ENCODE measurements at places on chromosomes 7 and 10.

GRCh38 chr7:43441231-43442130, 141.4 kb upstream of the STK17A start:
- DNase-seq: no peak

GRCh38 chr7:107208563-107208962, 39.8 kb downstream of the HBP1 start:
- no peak for DNase-seq

GRCh38 chr7:155263581-155264143, 34.0 kb upstream of the INSIG1 start:
- no peak for DNase-seq

- DNase-seq: no peak
Measured at GRCh38 chr7:137975221-137975620, 26.7 kb downstream of the CREB3L2 start.

- no peak for DNase-seq
Measured at GRCh38 chr10:42654419-42654818, 16.0 kb upstream of the ZNF33B start.

GRCh38 chr10:132602614-132603013, 65.0 kb downstream of the INPP5A start:
- DNase-seq: no peak

- DNase-seq: no peak
Measured at GRCh38 chr10:11197266-11197712, 179.6 kb downstream of the CELF2 start.

- DNase-seq: no peak
Measured at GRCh38 chr7:87113077-87113476, 39.2 kb upstream of the DMTF1 start.

DNA sequence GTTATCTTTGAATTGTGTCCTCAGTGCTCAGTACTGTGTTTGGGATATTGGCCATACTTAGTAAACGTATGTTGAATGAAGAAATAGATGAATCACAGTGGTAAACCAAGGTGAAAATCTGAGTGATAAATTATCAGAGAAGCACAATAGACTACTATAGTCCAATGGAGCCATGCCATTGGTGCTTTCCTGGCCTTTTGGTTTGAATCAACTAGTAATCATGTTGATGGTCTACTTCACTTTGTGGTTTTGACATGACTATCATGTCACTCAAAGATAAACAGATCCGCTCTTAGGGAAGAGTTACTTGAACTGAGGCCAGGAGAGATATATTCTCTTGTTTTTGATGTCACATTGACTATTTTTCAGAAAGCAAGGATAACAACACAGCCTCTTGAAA, 86.1 kb upstream of the IGFBP3 start:
- DNase-seq: no peak

DNA sequence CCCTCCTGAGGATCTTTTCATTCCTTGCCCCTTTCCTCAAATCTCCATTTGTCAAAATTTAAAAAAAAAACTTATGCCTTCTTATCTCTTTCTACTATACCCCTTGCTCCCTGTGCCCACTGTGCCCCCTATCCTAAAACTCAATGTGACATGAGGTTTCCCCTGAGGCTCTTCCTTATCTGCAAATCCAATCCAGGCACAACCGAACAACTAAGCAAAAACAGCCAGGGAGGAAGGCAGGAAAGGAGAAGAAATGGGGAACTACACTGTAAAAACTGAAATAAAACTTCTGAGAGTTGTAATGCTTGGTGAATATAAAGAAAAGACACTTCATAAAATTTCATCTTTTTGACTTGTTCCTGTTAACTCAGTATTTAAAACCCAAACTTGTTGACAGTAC, 54.2 kb downstream of the CRPPA start:
- DNase-seq: no peak

DNA sequence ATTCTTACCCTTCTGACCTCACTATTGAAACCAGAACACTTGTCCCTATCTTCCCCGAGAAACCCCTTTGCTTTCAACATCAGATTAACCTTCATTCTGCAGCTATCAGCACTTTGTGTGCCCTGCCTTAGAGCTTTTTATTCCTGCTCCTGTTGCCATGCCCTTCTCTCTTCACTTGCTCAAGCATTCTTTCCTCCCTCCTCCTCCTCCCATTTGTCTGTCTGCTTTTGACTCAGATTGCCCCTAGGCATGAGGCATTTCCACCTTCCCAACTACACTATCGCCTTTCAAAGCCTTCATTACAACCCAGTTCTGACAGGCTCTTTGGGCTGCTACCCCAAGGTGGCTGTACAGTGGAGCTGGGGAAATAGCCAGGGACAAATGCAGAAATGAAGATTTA, 143.3 kb downstream of the SLC25A13 start:
- no peak for DNase-seq

DNA sequence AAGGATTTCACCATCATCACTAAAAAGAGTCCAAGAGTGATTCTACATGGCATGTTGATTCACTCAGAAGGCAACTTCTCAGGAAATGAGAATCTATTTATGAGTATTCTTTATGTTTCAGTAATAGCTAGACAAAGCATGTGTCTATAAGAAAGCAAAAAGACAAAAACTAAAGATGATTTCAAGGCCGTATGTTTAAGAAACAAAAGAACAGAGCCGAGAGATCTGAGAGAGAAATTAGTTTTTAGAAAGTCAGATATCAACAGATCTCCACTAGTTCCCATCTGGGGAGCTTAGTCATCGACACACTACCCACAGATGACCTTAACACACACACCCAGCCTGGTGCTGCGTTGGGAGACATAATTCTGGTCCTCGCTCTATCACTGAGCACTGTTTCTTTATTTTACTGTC, 21.0 kb downstream of the PIP4K2A start:
- DNase-seq: no peak

DNA sequence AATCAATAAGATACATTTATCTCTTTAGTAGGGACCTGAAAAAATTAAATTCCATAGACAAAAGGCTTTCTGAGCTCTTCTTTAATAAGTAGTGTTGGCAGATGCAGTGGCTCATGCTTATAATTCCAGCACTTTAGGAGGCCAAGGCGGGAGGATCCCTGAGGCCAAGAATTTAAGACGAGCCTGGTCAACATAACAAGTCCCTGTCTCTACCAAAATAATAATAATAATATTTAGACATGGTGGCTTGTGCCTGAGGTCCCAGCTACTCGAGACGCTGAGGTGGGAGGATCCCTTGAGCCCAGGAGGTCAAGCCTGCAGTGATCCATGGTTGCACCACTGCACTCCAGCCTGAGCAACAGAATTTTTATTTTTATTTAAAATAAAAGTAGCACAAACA, 280.8 kb downstream of the ADK start:
- DNase-seq: no peak

DNA sequence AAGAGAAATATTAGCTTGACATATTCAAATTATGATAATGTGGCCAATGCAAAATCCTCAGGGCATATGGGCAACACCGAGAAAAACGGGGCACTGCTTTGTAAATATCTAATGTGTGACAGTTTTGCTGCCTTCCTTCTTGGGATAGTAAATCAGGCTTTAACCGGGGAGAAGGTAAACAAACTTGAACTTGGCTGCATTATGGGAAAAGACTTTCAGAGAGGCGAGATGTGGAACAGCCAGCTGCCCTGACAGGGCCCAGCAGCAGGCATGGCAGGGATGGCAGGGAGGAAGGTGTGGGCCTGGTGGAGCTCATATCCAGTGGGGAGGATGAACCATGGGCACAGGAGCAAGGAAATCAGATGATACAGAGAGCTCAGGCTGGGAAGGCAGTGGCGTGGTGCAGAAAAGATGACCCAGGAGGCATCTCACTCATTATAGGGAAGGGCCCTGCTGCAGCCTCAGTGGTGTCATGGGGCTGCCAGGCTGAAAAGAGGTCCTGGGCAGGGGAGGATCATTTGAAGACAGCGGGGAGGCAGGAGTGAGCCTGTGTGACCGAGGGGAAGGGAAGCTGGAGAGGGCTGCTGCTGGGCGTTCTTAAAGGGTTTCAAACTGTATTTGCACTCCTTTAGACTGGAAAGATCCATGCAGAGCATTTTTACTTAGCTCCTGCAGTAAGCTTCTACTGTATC, 26.7 kb downstream of the CXCL12 start:
- DNase-seq: no peak

DNA sequence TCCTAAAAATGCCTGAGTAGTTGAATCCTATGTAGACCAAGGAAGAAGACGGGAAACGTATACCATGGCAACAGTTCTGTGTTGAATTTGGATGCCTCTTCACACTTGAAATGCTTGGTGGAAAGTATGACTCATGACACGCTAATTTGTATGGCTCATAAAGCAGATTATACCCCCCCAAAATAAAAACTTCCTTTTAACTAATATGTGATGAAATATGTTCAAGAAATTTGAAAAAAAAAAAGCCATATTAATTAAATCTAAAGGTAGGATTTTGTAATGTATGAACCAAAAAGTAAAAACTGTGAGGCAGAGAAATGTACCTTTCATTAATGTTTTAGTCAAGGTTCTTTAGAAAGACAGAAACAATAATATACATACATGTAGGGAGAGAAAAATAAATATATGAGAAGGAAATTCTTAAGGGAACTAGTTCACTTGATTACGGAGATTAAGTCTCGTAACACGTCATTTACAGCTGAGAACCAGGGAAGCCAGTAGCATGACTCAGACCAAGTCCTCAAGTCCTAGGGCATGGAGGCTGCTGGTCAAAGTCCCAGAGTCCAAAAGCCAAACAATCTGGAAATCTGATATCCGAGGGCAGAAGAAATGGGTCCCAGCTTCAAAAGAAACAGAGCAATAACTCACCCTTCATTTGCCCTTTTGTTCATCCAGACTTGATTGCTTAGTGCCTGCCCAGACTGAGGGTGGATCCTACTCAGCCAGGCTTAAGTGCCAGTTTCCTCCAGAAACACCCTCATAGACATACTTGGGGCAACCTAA, 485.1 kb downstream of the SEMA3D start:
- no peak for DNase-seq

DNA sequence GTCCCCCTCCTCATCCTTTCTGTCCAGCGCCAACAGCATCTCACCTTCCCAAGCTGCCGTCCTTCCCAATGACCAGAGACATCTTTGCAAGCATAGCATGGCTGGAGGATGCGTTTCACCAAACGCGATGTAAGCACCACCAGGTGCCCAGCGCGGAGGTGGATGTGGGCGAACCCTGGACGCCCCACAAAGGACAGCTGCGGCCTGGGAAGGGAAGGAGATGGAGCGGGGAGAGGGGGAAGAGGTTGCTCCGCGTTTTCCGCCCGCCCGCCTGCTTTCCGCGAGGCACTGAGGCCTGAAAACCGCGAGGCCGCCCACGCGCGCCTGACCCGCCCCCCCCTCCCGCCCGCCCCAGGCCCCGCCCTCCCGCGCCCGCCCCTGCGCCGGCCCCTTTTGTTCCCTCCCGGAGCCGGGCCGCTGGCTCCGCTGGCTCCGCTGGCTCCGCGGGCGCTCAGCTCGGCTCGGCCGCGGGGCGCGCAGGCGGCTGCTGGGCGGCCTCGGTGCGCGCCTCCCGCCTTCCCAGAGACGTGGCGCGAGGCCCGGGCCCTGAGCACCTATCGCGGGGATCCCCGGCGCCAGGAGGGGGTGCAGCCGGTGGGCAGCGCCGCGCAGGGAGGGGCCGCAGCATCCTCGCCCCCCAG, at the start of gene CLIP2:
CLIP2 (plus strand) TSS at position 390 of the 641 bp plus-strand sequence. CDS start 28,140 bp downstream, outside the sequence.
- peak; percentile 53 for DNase-seq

- DNase-seq: no peak
Measured at GRCh38 chr10:99685597-99685967, 26.3 kb downstream of the ENTPD7 start.

DNA sequence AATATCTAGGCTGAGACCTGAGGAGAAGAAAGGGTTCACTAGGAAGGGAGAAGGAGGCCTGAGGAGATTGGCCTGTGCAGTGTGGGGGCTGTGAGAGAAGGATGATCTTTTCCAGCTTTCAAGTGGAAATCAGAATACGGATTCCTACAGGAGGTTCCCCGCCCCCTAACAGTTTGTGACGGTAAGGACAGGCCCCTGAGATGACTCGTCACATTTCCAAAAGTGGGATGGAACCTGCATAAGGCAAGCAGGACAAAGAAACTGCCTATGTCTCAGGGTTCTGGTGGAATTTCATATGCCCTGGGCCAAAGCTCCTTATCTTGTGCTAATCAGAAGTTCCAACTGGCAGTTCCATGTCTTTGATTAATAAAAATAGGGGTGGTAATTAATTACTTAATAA, 275.6 kb downstream of the SNX10 start:
- DNase-seq: no peak

GRCh38 chr7:126856691-126857291, 395.9 kb downstream of the GRM8 start:
- no peak for DNase-seq

GRCh38 chr10:34905200-34905927, 90.3 kb upstream of the PARD3 start:
- DNase-seq: no peak

- DNase-seq: no peak
Measured at GRCh38 chr7:23106823-23107663, 1.5 kb downstream of the KLHL7 start.

GRCh38 chr10:75165684-75166622, 44.6 kb upstream of the VDAC2 start:
- DNase-seq: no peak

DNA sequence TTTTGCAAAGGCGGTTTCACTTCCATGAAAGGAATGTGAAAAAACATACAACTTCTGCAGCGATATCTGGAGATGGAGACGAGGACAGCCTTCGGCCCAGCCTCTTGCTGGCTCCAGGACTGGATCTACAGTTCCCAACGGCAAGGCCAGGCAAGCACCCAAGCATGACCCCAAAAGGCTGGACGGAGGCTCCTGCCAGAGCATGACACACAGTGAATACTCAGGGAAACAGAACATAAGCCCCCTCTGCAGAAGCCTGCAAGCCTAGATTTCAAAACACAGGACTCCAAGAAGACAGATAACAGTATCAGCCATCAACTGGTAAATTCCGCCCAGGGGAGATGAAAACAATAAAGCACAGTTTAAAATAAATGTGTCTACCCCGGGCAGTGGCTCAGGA, 3.3 kb upstream of the LRRC27 start:
- DNase-seq: no peak

- no peak for DNase-seq
Measured at GRCh38 chr7:109984729-109985128, 1106.2 kb upstream of the LRRN3 start.
